ENCODE measurements at places on chromosomes 6 and 20.
A peak's percentile ranks its signal among the peaks of the same experiment; 100 is the strongest.

- no peak for DNase-seq
These were observed 23.9 kb downstream of the HACE1 start for GRCh38 chr6:104835782-104836181.

DNA sequence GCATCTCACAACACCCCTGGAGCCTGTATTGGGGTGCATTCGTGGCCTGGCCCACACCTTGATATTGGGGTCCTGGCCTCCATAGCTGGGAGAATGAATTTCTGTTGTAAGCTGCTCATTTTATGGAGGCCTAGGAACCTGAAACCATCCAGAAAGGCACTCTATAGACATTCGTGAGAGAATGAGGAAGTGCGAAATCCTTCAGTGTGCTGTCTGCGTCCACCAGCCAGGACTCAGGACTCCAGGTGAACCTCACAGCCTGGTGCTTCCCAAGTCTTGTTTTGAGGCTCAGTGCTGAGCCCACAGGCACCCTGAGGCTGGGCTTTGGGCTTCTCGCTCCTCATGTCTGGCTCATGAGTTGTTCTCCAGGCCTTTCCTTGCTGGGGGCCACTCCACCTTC is 11.9 kb upstream of the RBBP8NL start:
- no peak for DNase-seq

- DNase-seq = no peak
These were observed 322.2 kb downstream of the PLCB1 start for GRCh38 chr20:8454137-8454712.

- DNase-seq = no peak
These were observed 51.8 kb downstream of the TSHZ2 start for GRCh38 chr20:53023732-53024520.

DNA sequence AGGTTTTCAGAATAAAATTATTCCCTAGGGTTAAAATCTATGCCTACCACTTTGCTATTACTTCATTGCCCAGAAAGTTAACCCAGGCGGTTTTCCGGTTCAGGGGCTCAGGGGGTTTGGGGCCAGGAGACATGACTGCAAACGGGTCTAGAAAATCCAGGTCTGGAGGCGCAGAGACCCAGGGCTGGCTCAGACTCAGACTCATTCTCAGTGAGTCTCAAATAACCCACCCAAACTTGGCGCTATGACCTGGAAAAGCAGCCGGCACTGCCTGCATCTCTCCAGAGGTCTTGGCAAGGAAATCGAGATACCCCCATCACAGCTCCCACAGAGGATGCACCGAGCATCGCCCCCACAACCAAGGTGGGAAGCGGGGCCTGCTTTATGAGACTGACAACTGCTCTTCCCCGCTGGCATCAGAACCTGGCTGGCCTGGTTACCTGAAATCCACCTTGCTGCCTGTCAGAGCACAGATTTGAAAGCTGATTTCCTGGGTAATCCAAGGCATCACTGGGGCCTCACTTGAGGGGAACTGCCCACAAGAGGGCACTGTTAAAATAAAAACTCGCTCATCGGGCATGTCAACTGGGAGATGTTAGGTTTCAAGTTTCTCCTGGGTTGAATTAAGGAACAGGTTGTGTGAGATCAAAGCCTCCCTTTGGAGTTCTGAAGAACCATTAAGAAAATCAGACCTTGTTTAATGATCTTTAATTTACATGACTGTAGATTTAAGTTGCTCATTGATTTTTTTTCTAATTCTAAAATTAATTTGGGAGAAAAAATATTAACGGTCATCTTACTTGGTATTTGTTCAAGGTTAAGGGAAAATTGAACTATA is 55.1 kb downstream of the KIF16B start:
- no peak for DNase-seq

- no peak for DNase-seq
These were observed 311.4 kb downstream of the TFAP2C start for GRCh38 chr20:56940466-56940865.

DNA sequence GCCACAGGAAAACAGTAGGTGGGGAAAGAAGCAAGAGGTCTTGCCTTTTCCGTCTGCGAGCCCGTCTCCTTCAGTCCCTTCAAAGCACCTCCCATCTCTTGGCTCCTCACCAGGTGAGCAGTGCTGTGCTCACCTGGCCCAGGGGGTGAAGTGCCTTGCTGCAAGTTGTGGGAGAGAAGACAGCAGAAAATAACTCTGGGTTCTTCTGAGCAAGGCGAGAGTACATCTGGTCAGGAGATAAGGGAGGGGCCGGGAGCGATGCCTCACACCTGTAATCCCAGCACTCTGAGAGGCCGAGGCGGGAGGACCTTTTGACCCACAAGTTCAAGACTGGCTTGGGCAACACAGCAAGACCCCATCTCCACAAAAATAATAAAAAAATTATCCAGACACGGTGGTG is 35.6 kb upstream of the TGM3 start:
- no peak for DNase-seq

DNA sequence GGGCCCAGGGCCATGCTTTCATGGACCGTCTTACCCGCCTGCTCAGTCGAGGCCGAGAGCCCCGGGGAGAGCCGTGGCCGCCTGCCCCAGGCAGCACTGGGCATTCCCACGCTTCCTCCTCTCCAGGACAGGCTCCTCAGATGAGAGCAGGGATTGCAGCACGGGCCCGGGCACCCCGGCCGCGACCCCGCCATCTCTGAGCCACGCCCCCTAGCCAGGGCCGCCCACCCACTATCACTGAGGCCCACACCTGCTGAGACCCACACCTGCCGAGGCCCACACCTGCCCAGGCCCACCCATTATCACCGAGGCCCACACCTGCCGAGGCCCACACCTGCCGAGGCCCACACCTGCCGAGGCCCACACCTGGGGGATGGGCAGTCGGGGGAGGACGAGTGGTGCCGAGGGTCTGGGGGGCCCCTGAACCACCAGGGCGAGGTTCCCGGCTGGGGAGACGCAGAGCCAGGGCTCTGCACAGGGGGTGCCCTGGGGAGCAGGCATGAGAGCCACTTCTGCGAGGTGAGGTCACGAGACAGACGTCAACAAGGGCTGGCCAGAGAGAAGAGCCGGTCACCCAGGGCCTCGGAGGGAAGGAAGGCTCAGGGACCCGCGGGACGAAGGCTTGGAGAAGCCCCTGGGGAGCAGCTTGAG is 235.6 kb downstream of the ERMARD start:
- peak; percentile 65 for DNase-seq

DNA sequence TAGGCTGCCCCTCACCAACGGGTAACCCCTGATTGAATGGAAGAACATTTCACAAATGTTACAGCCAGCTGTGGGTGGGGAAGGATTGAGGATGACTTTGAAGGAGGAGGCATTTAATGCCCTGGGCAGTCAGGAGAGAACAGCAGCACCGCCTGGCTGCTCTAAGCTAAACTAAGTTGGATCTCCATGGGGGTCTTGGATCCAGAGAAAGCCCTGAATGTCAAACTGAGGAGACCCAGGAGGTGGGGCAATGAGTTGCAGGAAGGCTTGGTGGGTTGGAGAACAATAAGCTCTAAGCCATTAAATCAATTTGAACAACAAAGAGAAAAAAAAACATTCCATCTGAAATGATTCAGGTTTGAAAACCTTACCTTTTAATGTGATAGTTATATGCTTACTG is 35.4 kb downstream of the TMX4 start:
- DNase-seq = no peak

GRCh38 chr6:110882824-110883554 is 8.4 kb downstream of the AMD1 start:
- DNase-seq = no peak

DNA sequence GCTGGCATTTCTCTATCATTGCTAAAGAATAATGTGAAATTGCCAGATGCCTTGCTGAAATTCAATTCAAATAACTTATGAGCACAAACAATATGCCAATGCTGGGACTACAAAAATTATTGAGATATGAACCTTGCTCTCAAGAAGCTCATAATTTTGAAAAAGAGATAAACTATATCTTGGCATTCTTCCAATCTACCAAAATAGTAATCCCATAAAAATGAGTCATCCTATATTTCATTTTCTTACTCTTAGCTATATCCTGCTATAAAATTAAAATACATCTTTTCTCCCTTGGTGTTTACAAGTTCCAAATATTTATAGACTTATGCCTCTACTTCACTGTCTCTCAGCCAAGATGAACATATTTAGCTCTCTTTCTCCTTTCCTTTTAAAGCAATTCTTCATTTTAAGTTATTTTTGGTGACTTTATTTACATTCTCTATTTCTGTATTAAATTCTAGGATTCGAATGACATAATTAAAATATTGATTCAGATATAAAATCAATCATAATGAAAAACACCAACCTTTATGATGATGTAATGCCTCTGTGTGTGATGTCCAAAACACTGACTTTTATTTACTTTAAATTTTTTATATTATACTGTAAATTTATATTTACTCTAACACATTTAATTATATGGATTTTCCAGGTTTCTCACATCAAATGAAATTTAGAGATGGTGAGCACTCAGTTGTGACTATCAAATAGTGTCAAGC is 152.6 kb downstream of the CDK19 start:
- no peak for DNase-seq

DNA sequence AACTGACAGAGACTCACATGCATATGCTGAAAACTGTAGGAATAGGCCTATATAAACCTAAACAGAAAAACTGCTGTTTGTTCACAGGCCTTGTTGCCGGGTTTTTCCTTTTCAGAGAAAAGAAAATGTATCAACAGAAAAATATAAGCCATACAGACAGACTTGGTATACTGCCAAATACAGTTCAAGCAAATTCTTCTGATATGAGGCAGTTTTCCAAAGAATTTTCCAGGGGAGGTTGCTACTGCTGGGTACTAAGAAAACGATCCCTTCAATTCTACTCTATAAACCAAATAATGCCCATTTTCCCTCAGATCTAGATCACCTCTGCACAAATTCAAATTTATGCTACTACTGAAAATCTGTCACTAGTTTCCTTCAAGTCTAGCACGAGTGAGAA is 59.4 kb downstream of the ME1 start:
- no peak for DNase-seq

DNA sequence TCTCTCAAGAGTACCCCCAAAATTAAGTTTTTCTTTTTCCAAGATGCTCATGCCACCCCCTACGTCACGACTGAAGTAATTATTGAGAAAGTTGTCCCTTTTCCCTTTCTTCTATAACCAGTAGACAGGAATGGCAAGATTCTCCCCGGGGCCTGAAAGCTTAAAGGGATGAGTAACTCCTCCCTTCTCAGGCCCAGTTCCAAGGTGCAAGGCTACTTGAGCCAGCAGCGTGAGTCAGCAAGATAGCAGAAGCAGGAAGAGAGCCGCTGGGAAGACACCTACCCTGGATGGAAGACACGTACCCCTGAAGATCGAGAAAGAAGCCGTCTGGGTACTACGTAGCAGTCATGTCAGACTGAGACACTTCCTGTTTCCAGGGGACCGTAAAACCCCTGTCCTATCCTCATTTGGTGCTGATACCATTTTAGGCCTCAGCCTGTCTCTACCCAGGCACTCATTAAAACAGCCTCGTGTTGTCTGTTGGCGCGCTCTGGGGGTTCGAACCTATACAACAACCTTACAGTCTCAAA is 241.0 kb downstream of the ADGRG6 start:
- DNase-seq = no peak

- DNase-seq = peak; percentile 54
These were observed 33.3 kb downstream of the IRF4 start for GRCh38 chr6:424741-425417.

DNA sequence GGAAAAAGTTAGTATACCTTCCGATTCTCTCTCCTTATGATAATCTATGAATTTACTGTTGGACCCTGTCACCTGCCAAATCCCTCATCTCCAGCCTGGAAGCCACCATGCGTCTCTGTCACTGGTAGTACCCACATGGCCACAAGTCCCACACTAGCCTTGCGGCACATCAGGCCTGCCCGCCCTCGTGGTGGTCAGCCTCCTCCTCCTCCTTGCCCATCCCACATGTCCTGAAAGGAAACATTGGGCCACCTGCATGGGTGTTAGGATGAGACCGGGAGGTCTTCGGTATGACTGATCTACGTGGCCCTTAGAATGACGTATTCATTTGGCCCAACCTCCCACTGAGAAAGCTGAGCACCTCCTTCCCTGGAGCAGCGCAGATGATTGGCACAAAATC is 37.0 kb upstream of the QKI start:
- no peak for DNase-seq

DNA sequence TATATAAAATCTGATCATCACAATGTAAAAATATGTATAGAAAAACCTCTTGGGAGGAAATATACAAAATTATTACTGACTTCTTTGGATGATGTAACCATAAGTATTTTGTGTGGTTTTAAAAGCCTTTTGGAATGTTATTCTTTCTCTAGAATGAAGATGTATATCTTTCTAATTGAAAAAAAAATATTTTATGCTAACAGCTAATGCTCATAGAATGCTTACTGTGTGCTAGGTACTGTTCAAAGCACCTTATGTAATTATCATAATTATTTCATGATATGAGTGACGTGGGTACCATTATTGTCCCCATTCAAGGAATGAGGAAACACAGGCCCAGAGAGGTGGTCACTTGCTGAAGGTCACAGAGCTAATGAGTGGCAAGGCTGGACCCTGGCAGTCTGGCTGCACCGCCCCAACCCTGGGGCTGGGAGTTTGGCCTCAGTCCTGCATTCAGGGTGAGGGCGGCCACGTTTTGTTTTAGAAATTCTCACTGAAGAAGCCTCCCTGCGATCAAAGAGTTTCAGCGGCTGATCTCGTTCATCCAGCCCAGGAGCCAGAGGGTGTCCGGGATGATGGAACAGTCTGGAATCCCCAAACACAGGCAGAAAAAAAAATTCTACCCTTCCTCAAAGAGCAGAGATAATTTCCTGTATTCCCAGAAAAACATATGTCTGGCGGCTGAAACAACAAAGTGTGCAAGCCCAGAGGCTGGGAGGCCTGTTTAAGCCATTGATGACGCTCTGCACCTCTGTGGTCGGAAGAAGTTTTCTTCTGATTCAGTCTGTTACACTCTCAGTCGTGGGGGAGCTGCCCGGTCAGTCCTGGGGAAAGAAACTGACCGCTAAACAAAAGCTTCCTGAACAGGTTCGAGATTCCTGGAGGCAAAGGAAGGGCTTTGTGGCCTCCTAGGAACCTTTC is 37.3 kb downstream of the TFEB start:
- no peak for DNase-seq

- DNase-seq = no peak
These were observed 12.9 kb downstream of the OR2A4 start for GRCh38 chr6:131688286-131688685.

- no peak for DNase-seq
These were observed 144.0 kb downstream of the LRRC1 start for GRCh38 chr6:53938810-53939209.

DNA sequence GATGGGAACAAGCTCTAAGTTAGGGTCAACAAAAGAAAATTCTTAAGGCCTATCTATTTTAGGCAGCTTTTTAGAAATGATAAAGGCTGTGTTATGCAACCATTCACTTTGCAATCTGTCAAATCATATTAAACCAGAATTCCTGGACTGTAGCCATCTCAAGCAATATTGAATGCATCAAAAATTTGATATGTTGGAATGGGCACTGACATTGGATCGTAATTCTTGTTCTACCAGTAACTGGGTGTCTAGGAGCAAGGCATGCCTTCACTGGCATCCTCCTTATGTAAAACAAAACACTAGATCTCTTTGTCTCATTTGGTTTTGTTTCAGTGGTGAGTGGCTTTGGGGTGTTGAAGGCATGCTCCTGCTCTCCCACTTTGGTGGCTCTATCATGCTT is 145.6 kb downstream of the JARID2 start:
- DNase-seq = no peak

- DNase-seq = no peak
These were observed 303.1 kb downstream of the CDH26 start for GRCh38 chr20:60261333-60261732.

GRCh38 chr20:48008850-48009515 is 223.7 kb upstream of the SULF2 start:
- no peak for DNase-seq

- no peak for DNase-seq
These were observed 93.3 kb downstream of the EDN1 start for GRCh38 chr6:12383448-12383847.

GRCh38 chr20:21503345-21503744 is 10.5 kb downstream of the NKX2-2 start:
- no peak for DNase-seq
